ENCODE measurements at places on chromosomes 3 and 15.

DNA sequence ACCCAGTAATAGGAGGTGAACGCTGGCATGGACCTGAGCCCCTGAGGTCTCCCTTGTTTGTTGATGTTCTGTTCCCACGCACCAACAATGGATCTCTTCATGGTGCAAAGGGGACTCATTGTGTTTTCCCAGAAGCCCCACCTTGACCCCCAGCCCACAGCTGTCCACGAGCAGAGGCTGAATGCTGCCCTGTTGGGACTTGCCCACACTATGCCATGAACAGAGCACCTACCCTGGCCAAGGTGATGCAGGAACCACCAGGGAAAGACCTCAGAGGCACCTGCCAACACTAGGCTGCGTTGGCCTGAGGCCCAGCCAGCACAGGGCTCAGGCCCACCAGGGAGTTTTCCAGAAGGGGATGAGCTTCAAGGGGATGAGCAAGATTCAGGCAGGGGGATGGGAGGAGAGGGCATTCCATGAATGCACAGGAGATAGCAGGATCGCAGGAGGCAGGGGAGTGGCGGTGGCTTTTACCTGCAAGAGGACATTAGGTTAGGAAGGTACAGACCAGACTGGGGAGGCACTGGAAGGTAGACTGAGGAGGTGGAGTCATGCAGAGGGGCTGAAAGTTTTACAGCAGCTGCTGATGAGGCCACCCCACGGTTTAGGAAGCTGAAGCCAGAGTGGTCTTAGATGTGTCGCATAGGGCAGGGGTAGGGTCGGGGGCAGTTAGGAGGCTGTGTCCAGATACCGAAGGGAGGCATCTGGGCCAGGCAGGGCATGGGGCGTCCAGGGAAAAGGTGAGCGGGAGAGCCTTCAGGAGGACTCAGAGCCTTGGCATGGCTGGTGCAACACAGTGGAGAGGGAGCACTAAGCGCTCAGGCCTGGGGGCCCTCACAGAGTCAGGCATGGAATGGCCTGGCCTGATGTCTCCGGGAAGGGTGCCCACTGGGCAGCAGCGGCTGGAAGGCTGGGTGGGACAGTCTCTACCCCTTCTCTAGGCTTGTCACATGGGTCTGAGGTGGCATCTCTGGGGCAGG, 4.0 kb upstream of the PHGR1 start:
- DNase-seq, result no peak

DNA sequence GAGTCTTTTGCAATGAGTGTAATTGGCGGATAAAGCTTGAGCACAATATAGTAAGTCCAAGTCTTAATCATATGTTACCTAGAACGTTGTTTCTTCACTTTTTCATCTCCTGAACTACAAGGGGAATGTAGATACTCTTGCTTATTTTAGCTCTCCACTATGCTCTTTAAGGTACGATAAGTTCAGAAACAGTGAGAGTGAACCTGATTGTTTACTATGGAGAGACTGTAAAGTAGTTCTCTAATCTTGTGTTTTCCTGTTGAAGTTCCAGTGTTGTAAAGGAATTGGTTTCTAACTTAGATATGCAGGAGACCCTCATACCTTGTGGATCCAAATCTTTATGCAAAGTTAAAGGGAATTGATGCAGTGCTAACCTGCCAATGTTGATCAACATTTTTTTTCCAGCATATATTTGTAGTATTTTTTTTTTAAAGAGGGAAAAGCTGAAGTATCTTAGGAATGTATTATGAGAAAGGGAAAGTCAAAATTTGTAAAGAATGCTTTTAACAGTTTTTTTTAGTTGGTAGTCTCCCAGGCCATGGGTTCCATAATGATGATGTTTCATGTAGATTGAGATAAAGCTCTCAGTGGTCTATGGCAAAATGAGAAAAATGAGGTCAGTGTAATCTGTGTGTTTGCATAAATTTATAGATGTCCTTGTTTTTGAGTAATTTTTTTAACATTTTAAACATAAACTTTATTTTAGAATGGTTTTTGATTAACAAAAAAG, 14.9 kb downstream of the ATP11B start:
- no peak for DNase-seq

DNA sequence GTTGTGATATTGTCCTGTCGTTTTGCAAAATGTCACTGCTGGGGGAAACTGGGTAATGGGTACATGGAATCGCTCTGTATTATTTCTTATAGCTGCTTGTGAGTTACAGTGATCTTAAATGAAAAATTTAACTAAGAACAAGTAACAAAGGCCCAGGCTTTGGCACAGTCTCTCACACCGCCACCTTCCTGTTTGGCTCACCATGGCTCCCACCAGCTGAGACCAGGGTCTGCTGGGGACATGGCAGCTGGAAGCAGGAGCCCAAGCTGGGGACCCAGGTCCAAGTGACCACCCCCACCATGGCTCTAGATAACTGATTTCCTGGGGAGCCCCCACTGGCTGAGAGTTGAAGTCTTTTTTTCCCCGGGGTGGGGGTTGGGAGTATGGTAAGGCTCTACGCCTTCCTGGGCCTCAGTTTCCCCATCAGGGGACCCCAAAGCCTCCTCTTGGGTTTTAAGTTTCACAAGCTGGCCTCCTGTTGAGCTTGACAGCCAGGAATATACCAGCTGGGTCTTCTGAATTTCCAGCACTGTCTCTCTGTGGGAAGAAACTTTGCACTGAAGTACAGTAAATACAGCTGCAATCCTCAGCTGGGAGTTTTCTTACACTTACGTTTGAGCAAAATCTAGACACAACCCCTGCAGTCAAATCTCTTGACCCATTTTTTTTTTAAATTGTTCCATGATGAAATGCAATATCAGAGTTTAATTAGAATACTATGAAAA, 26.1 kb downstream of the ABTB1 start:
- no peak for DNase-seq

GRCh38 chr3:109191421-109191820, 54.9 kb downstream of the C3orf85 start:
- no peak for DNase-seq

- no peak for DNase-seq
Observed at GRCh38 chr15:92162657-92163056, 231.0 kb upstream of the ST8SIA2 start.

DNA sequence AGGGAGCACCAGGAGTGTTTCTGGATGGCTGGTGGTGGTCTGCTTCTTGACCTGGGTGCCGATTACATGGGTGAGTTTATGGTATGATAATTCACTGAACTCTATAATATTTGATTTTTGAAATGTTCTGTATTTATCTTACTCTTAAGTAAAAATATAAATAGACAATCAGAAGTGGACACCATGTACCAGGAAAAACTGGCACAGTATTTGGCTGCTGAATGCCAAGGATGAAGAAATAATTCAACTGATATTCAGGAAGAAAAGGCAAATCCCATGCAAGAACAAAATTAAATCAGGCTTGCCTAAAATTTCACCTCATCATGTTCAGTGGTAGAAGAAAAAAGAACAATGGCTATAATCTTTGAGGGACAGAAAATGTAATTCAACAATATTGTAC, 51.6 kb downstream of the CRTAP start:
- DNase-seq, result no peak

- peak; percentile 41 for DNase-seq
Observed at GRCh38 chr3:51681453-51681852, 10.4 kb downstream of the TEX264 start.

- no peak for DNase-seq
Observed at GRCh38 chr3:115760716-115761115, 137.4 kb downstream of the GAP43 start.

All from stimulated activated naive CD8-positive, alpha-beta T cell treated with anti-CD3 and anti-CD28 coated beads, Interleukin-15, amount 100 ng/mL, for 72 hours (primary cell).